ENCODE measurements at places on chromosomes 2 and 18.

- no peak for DNase-seq
These were observed 11.7 kb upstream of the CNGA3 start for GRCh38 chr2:98334439-98335078.

- no peak for DNase-seq
These were observed 88.2 kb downstream of the DTNB start for GRCh38 chr2:25585189-25585588.

DNA sequence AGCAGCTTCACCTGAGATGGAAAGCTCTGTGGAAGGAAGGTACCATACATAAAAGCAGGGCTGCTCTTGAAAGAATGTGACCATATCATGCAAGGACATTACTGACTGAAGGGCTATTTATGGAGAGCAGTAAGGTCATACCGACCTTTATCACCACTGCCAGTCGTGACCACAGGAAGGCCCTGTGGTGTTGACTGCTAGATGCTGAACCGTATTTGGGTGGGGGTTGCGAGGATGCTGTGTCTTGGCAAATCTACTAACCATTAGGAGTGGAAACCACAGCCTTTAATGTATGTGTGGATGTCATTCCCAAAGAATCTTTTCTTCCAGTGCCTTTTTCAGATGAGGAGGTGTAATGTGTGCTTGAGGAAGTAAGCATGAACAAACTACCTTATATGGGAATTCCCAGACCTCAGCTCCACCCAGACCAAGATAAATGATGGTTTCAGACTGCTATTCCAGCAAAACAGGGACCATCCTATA, 60.8 kb downstream of the LIMS1 start:
- DNase-seq = no peak

GRCh38 chr2:1781291-1782080, 37.2 kb upstream of the PXDN start:
- DNase-seq = no peak

- DNase-seq = no peak
These were observed 113.6 kb downstream of the LRATD1 start for GRCh38 chr2:14746133-14746532.

- no peak for DNase-seq
These were observed 131.4 kb upstream of the HAAO start for GRCh38 chr2:42923580-42924417.
